ENCODE measurements at places on chromosomes 12 and 14.

GRCh38 chr14:52783206-52783605 is 8.2 kb downstream of the GNPNAT1 start:
- no peak for DNase-seq

GRCh38 chr14:91903070-91903469 is 35.7 kb upstream of the TC2N start:
- no peak for DNase-seq

DNA sequence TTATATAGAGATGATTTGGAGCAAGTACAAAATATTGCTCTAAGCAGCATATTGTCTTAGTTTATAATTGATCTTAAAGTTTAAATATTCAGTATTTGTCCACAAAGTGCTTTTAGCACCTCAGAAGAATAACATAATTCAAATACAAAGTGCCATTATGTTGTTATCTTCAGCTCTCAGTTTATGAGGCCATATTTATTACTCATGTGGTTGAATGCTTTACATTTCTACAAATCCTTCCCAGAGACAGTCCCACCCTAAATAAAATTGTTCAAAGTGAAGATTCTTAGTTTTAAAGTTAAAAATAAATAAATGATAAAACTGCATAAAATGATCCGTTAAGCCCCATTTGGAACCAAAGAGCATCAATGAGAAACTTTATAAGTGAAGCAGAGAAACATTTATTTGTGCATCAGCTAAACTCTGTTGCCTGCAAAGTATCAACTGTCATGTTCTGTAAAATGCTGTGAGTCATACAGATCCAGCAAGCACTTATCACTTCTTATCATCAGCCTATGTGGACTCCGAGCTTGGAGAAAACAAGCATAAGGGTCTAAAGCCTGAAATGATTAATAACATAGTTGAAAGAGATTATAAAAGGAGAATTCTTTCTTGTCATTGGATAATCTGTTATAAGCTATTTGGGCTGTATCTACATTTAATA is 218.9 kb downstream of the ADAMTS20 start:
- no peak for DNase-seq

GRCh38 chr12:65612440-65612839 is 211.8 kb upstream of the HMGA2 start:
- DNase-seq, result no peak

DNA sequence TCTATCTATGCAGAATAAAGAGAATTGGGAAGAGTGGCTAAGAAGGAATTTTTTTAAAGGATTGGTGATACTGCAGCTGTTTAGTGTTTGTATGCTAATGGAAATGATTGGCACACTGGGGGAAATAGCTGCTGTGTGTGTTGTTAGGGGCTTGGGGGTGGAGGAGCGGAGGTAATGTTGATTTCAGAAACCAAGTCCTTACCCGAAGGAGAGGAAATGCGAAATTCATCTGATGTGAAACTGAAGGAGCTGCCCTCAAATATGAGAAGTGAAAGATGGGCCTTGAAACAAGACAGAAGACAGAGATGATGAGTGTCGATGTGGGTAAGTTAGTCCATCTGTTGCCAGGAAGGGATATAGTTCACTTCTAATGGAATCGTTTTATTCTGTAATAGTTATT is 21.2 kb upstream of the RNASE12 start:
- DNase-seq, result no peak

DNA sequence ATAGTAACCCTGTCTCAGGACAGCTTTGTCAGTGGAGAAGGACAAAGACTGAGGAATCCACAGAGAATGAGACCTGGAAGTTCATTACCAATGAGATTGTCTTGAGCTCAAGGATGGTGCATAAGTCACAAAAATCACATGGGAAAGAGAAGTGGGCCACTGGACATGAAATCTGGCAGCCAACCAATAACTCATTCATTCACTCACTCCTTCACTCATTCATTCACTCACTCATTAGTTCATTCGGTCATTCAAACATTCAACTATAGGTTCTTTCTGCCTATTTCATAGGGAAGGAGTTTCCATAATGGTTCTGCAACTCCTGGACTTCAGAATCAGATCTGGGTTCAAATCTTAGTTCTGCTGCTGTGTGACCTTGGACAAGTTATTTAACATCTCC is 18.2 kb upstream of the WSCD2 start:
- DNase-seq, result no peak

DNA sequence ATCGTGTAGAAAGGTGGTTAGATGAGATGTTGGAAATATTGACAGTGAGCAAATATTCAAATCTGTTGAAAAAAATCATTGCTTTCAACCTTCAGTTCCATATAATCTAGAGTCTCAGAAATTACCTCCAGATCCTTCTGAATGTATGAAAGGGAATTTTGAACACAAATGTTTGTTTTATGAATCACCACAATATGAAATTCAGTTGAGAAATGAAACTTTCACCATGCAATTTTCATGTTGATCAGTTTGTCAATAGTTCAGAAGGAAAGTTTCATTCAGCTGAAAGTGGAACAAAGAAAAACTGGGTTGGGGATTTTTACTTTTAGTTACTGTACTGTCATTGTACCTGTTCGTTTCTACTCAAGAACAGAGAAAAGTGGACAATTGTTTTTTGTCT is 953.6 kb downstream of the SLC6A15 start:
- DNase-seq, result no peak

DNA sequence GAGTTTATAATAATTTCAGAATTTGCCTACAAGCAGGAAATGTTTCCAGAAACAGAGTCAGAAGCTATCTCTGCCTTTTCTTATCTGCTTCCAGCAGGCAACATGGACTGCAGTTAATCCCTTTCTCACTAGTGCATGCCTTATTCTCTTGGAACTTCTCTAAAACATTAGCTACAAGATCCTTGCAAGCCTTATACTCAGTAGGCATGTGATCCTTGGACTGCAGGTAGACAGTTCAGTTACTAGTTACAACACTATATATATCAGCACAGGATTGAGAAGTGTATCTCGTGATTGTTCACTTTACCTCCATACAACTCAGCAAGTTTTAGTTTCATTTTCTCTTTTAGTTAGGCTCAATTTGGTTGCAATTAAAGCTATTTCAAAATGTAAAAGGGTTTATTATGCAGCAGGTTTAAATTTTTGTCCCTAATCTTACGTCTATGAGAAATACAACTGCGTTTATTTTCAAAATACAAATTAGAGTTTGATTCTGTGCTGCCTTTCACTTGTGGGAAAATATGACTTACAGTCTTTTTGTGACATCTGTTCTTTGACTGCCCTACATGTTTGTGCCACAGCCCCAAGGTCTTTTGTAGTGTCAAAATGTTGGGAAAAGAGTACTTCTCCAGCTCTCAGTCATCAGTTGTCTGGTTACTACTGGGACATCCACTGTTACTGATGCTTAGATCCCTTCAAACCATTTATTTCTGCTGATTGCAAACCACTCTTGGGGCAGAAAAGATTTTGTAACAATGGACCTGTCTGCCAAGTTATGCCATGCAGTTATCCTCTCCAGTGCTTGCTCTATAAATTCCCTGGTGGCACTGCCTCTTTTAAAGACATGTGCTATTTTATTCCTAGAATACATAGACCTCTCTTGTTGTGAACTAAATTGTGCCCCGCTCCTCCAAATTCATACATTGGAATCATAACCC is 709.0 kb upstream of the FOXG1 start:
- no peak for DNase-seq

DNA sequence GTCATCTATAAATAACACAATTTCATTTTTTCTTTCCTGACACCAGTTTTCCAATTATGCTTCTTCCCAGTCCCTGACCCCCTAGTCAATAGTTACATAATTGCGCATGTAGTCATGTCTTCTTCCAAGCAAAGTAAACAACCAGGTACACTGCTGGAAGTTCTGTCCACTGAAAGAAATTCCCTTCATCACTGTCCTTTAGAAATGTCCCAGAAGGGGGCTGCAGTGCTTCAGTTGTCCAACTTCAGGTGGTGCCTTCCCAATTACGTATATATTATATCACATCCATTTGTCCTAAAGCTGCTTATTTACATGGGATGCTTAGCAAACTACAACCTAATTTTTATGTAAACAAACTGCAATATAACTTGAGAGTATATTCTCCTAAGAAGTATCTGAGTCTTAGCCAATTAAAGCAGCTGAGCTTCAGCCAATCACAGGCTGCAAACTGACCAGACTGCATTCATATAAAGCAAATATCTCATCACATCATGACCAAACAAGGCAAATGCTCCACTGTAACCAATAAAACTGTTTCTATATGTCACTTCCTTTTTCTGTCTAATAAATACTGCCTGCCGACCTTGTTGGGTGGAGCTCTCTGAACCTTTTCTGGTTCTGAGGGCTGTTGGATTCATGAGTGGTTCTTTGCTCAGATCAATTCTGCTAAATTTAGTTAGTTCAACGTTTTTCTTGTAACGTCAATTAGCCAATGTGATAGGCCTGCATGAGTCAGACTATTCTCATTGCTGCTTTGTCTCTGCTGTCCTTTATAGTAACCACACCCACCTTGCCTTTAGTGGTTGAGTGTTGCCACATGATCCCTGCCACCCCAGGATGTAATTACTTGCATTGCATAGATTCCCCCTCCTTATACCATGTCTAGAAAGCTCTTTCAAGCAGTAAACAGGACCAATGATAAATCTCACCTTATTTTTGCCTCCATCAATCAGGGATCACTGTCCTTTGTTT is 239.3 kb downstream of the ALG10B start:
- no peak for DNase-seq

GRCh38 chr14:89952576-89952975 is 2.0 kb downstream of the EFCAB11 start:
- no peak for DNase-seq

GRCh38 chr12:66341126-66341525 is 38.8 kb downstream of the HELB start:
- DNase-seq, result no peak

- DNase-seq, result no peak
Measured at GRCh38 chr12:62724947-62725451, 210.0 kb downstream of the PPM1H start.

DNA sequence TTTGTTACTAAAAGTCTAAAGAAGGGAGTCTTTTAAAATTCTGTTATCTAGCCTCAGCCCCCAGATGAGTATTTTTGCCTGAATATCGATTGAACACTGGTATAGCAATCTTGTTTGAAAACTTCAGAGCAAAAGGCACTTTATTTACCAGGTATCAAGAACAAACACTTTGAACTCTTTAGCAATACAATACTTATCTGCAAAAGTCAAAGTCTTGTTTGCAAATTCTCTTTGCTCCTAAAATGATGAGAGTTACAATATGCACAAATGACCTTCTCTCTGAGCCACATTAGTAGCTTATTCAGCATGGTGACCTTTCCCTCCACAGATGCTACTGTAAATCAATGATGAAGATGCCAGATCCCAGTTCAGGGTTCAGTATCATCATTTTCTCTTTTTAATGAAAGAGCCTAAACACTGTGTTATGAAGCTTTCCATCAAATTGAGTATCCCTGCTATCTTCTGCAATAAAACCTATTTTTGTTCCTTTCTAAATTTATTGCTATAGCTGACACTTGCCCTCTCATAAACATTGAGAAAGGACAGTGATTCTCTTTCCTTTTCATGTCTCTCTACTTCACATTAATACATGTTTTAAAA is 752.7 kb upstream of the MGAT4C start:
- no peak for DNase-seq

GRCh38 chr12:112111931-112112330 is 3.3 kb upstream of the NAA25 start:
- DNase-seq, result no peak

DNA sequence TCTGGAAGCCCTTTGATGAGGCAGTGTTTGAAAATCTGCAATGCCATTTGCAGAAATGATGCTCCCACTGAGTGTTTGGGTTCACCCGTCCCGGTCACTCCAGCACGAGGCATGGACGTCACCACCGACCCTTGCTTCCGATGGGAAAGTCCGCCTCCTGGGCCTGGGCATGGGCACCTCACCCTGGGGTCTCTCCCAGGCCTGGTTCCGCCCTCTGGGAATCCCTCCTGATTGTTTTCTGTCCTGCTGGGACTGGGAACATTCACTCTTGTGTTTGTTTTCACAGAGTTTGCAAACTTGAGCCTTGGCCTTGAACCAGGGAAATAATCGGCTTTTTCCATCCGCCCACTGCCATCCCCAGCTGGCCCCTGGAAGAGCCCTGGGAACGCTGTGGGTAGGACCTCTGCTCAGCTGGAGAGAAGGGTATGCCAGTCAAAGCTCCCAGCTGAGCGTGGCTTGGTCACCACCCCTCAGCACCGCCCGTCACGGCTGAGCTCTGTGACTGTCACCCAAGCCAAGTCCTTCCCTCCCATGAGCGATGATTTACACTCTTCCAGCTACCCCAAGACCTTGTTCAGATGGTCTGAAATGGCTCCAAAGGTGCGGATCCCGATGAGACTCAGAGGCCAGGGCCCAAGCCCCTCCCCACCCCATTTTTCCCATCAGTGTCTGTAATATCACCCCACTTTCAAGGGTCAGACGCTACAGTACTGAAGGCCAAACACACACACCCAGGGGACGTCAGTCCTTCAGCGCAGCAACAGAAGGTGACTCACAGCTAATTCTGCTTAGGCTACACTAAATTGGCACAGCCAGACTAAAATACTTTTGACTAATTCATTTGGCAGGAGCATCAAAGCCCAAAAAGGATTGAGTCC is 34.1 kb upstream of the FZD10 start:
- DNase-seq, result no peak

- no peak for DNase-seq
Measured at GRCh38 chr14:100620255-100621100, 33.3 kb upstream of the BEGAIN start.

DNA sequence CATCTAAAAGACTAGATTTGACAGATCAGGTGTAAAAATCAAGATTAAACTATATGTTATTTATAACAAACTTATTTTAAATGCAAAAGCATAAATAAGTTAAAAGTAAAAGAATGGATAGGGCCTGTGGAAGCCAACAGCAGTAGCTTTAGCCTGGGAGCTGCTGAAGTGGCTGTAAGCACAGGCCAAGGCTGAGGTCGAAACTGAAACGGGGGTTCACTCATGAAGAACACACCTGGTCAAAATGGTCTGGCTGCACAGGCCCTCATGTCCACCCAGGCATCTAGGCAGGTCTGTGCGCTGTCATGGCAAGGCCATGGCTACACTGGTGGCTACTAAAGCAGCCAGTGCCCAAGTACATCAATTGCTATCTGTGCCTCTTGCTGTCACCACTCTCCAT is 23.1 kb downstream of the CATSPERB start:
- DNase-seq, result no peak

GRCh38 chr12:39780913-39781446 is 161.4 kb upstream of the ABCD2 start:
- no peak for DNase-seq

DNA sequence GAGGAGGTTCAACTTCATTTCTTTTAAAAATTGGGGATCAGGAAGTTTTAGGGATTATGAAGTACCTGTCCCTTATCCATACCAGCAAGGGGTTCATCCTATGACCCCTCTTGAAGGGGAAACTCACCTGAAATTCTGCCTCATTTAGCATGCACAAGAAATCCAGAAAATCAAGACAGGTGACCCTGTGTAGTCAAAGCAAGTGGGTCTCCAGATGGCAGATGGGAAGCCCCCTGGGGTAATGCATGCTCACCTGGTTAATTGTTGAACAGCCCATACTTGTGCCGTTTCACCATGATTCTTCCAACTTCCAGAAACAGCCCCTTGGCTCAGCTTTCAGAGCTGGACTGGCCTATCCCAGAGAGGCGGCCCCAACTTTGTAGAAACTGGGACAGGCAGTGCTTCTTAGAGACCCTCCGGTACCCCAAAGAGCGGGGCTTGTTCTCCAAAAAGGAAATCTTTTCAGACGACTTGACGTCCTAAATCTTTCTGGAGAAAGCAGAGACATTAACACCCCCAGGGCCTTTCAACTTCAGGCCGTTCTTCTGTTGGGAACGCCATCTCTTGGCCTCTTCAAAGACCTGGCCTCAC is 66.3 kb upstream of the ESRRB start:
- no peak for DNase-seq
